CD14-positive monocyte (primary cell): ENCODE measurements at places on chromosomes 7 and 10. TPM values are rescaled to one million over a fixed set of nuclear protein-coding genes. Genes with fewer than 3 reads are reported as not detected.

Gene PHYHIPL
- polyA plus RNA-seq, result not detected

Gene HIBADH
- polyA plus RNA-seq, result 29.1 TPM

Gene SLC13A1
- not detected for polyA plus RNA-seq

Gene FAS
- 28.9 TPM for polyA plus RNA-seq

Gene SLC35G1
- 0.55 and 0.67 TPM in 2 replicates for polyA plus RNA-seq

Gene GDF2
- not detected for polyA plus RNA-seq

Gene ASAH2B
- polyA plus RNA-seq, result not detected in 2 replicates

Gene MALSU1
- polyA plus RNA-seq, result 41.4 TPM

Gene SPDYE16
- polyA plus RNA-seq, result not detected

Gene ELFN1
- polyA plus RNA-seq, result not detected

Gene SPAM1
- not detected for polyA plus RNA-seq

Gene LRRN3
- not detected in 2 replicates for polyA plus RNA-seq

Gene PURB
- polyA plus RNA-seq, result 3.0 TPM

Gene COPS6
- 119 TPM for polyA plus RNA-seq

Gene FEZF1
- polyA plus RNA-seq, result not detected

Gene CAV2
- polyA plus RNA-seq, result not detected in 2 replicates

Gene ARL4A
- 125 TPM for polyA plus RNA-seq

Gene CABCOCO1
- polyA plus RNA-seq, result not detected in 2 replicates

Gene IFIT2
- 25.2 TPM for polyA plus RNA-seq

Gene BAG3
- polyA plus RNA-seq, result 1.0 TPM

Gene RAB18
- 133 TPM for polyA plus RNA-seq

Gene SFXN4
- 7.5 and 8.3 TPM in 2 replicates for polyA plus RNA-seq

Gene RAPGEF5
- not detected for polyA plus RNA-seq

Gene HOXA2
- polyA plus RNA-seq, result not detected

Gene GBX1
- not detected for polyA plus RNA-seq

Gene ANKRD22
- polyA plus RNA-seq, result 2.6 and 3.2 TPM in 2 replicates

Gene KAZALD1
- 4.2 and 6.6 TPM in 2 replicates for polyA plus RNA-seq

Gene AVL9
- 16.8 TPM for polyA plus RNA-seq

Gene GHRHR
- not detected for polyA plus RNA-seq

Gene HHEX
- 33.6 TPM for polyA plus RNA-seq

Gene ANKRD30A
- not detected for polyA plus RNA-seq

Gene GRID1
- polyA plus RNA-seq, result not detected

Gene TSPAN13
- 0.16 TPM for polyA plus RNA-seq

Gene KMT2E
- polyA plus RNA-seq, result 58.0 TPM

Gene GIMAP8
- 22.5 TPM for polyA plus RNA-seq

Gene XRCC2
- not detected for polyA plus RNA-seq

Gene SLC26A3
- polyA plus RNA-seq, result not detected in 2 replicates

Gene CDK14
- polyA plus RNA-seq, result 2.1 TPM

Gene CRPPA
- polyA plus RNA-seq, result 0.47 TPM

Gene GOLGA7B
- polyA plus RNA-seq, result 0.03 TPM in 1 of 2 replicates, not detected in the other
